ENCODE measurements at places on chromosomes 3 and 15.

- no peak for DNase-seq
Observed at GRCh38 chr3:23389089-23389488, 186.0 kb downstream of the UBE2E2 start.

DNA sequence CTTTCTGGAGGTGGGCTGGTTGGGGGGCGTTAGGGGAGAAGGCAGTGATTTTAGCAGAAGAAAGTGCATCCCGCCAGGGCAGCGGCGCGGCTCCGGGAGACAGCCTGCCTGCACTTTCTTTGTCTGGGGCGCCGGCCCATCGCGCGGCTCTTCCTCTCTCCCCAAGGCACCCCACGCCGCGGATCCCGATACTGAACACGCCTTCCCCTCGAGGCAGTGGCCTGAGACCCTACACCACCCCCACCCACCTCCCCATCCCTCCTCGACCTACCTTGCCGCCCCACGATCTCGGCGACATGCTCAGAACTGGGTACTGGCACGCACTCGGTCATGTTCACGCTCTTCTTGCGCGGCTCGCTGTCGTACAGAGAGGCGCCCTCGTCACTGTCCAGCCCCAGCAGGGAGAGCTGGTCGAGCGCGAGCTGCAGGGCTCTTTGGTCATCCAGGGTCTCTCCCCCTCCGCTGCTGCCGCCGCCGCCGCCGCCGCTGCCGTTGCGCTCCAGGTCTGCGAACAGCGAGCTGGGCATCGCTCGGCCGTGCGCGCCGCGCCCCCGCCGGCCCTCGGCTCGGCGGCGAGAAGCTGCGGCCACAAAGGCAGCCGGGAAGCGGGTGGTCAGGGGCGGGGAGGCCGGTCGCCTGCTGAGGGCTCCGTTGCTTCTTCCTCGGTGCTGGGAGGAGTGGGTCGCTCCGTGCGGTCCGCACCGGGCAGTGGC, 483 bp downstream of the MEX3B start:
- DNase-seq: peak; percentile 5

GRCh38 chr3:71329817-71330216, 253.7 kb downstream of the FOXP1 start:
- DNase-seq: no peak

DNA sequence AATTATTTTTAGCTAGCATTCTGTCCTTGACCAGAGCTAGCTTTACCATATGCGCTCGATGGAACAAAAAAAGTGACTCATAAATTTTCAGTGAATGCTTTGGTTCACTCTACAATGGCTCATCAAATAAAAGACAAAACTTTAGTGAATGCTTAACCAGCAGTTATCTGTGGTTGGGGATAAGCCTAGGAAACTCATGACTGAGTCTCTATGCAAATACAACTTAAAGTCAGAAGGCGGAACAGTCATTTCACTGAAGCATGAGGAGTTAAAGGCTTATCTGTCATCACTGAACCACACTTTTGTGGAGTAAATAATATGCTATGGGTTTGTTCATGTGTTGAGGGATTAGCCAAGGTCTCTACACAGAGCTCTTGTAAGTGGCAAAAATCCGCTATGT, 308.4 kb downstream of the SQOR start:
- no peak for DNase-seq

DNA sequence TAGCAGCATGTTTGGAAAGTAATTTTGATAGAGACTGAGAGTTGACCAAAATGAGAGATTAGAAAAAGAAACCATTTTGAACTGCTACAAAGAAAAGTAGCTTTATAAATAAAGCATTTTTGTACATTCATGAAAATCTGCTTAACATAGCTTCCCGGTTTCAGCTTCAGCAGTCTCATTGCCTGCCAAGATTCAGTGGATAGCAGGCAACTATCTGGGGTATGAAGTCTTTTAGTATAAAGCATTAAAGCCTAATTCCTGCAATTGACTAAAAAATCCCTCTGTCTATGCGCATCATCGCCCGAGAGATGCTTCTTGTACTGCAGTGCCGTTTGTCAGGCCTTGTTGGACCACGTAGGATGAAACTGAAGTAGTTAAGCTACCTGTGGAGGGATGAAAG, 588.4 kb downstream of the NAALADL2 start:
- DNase-seq: no peak

DNA sequence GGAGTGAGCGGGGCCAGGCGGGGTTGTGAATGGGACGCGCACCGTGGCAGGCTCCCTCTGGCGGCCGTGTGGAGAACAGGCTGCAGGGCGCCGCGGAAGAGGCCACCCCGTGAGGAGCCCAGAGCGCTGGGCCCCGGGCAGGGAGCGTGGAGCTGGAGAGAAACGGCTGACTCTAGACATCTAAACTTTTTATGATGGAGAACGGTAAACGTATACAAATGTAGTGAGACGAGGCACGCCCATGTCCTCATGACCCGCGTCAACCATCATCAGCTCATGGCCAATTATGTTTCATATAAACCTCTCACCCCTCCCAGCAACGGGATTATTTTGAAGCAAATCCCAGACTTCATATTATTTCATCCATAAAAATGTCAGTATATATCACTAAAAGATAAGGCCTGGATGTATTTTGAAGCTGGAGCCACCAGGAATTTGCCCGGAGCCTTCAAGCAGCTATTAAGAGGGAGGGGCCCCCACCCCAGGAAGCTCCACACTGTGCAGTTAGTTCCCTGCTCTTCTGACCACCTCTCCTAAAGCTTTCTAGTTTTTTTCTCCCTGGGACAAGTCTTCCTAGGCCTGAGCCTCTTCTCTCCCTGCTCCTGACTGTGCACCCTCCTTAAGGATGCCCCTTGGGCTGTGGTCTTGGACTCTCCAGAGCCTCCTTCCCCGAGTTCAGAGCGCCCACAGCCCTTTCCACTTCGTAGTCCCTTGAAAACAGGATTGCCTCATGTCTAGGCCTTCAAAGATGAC, 149.5 kb downstream of the SMAD6 start:
- DNase-seq: peak; percentile 53

- no peak for DNase-seq
Observed at GRCh38 chr15:77224352-77224751, 153.4 kb upstream of the TSPAN3 start.
